ENCODE measurements at places on chromosomes 11 and 22. TPM values are rescaled to one million over a fixed set of nuclear protein-coding genes. Genes with fewer than 3 reads are reported as not detected.

GRCh38 chr11:101765932-101766331, 148.9 kb upstream of the CEP126 start:
- no peak for DNase-seq

DNA sequence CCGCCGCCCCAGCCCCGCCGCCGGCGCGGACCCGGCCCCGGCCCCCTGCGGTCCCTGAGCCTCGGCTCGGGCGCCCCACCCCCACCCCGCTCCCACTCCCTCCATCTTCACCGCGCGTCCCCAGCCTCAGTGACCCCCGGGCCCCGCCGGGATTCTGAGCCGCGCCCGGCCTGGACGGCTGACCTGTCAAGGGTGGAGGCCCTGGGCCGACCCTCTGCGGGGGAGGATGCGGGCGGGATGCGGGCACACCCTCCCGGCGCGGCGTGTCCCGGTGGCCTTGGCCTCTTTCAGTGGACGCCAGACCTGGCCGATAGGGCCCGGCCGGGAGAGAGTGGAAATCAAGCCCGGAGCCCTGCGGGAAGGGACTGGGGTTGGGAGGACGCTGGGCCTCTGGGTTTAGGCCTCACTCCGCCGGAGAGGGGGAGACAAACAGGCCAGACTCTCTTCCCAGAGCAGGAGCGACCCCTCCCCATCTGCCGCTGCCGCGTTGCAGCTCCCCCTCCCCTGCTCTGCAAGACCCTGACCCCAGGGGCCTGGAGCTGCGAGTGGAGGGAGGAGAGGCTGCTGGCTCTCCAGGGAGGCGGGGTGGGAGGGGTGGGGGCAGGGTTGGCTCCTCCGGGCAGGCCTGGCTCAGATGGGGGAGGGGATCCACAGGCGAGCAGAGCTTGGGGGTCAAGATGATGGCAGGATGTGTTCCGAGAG, 525 bp downstream of the MAPK8IP2 start:
- no peak for DNase-seq

DNA sequence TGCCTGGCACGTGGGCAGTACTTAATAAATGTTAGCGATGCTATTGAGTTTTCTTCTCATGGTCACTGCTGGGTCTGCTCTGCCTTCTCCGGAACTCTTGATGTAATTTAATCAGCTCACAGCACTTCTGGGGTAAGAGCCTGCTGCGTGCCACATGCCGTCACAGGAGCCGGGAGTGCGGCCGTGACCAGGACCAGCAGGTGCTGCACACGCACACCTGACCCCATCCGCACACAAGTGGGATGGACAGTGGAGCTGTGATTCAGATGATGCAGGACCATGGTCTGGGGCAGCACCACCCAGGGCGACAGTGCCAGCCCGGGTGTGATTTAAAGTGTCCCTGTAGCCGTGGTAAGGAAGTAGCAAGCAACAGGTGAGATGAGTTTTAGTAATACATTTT, 61.2 kb downstream of the TBC1D22A start:
- no peak for DNase-seq

GRCh38 chr11:88596786-88597185, 259.2 kb upstream of the CTSC start:
- DNase-seq: no peak

DNA sequence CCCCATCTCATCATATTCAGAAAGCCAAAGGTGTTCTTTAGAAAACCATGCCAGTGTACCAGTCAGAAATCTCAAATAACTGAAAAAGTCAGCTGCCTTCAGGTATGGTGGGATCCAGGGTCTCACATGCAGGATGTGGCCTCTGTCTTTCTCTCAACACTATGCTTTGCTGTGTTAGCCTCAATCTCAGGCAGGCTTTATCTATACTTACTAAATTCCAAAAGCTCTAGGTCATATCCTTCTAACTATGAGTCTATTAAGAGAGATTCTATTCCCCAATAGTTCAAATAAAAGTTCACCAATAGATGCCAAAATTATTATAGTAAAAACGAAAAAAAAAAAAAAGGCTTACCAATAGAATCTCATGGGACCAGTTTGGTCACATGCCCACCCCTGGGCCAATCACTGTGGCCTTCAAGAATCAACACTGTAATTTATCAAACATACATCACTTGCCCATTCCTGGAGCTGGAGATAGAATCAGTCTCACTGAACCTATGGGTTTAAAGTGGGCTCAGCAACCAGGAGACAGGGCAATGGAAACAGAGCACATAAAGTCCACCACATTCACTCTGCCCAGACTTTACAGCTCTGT, 38.0 kb upstream of the APLNR start:
- DNase-seq: peak; percentile 62

GRCh38 chr11:64772303-64773018, 5.9 kb downstream of the SF1 start:
- DNase-seq: no peak

Gene UBQLNL
- total RNA-seq: 0.36 TPM

Gene KDM4E
- not detected for total RNA-seq

GRCh38 chr22:19240813-19241592, 50.5 kb downstream of the CLTCL1 start:
- no peak for DNase-seq

Gene MAPK8IP1
- 8.1 TPM for total RNA-seq

DNA sequence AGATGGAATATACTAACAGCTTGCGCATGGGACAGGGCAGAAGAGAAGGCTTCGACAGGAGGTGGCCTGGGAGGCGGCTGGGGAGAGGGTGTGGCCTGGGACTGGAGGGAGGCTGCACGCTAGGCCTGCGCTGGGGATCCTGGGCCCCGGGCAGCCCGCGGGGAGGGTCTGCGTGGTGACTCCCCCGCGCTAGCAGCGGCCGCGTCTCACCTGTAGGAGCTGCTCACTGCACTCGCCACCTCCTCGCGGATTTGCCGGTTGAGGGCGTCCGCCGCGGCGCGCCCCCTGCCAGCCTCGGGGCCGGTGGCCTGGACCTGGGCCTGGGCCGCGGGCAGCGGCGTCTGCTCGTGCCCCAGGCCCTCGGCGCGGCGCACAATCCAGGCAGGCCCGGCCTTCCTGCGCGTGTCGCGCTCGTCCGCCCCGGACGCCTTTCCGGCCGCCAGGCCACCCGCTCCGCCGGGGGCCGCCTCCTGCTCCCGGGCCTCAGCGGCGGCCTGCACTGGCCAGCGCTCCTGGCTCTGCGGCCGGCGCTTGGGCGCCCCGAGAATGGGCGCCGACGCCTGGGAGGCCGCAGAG, 1.5 kb downstream of the MAP6 start:
- no peak for DNase-seq

Gene ACAD8
- 15.2 TPM for total RNA-seq

Gene TMPRSS13
- not detected for total RNA-seq

DNA sequence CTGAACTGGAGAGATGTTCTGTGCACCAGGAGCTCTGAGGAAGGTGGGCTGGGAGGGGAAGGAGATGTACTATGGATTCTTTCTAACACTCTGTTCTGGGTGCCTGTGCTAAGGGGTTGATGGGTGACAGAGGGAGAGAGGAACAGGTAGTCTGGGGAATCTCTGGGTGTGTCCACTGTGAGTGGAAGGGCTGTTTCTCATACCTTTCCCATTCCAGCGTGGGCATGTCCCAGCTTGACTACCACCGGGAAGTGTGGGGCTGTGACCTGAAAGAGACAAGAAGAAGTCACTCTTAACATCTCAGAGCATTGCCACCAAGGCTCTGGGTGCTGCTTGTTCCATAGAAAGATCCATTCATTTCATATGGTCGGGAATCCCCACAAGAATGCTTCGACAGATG, 121.9 kb downstream of the FBXO7 start:
- DNase-seq: no peak

GRCh38 chr22:27846910-27847309, 45.4 kb upstream of the MN1 start:
- no peak for DNase-seq

- no peak for DNase-seq
Measured at GRCh38 chr11:88508418-88508758, 170.9 kb upstream of the CTSC start.

Gene NAALAD2
- 7.9 TPM for total RNA-seq

Gene EIF1AD
- 26.4 TPM for total RNA-seq

DNA sequence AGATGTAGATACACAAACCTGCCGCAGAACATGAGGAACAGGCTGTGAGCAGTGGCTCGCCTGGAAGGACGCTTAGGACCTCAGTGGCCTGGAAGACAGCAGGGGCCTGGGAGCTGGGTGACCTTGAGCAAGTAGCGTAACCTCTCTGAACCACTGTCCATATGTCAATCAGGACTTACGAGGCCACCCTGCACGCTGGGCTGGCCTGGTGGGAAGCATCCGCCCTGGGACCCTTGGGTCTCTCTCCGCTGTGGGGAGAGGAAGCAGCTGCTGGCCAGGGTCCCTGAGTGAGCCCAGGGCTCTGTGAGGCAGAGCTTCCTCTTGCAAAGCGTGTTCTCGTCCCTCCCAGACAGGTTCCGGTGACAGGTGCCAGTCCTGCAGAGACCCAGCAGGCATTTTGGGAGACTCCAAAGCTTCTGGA, 14.0 kb upstream of the EHD1 start:
- DNase-seq: no peak

Gene OR4A16
- not detected for total RNA-seq

Gene SCUBE2
- total RNA-seq: 1.1 TPM

GRCh38 chr11:6650980-6651379, 4.6 kb downstream of the DCHS1 start:
- peak; percentile 37 for DNase-seq

DNA sequence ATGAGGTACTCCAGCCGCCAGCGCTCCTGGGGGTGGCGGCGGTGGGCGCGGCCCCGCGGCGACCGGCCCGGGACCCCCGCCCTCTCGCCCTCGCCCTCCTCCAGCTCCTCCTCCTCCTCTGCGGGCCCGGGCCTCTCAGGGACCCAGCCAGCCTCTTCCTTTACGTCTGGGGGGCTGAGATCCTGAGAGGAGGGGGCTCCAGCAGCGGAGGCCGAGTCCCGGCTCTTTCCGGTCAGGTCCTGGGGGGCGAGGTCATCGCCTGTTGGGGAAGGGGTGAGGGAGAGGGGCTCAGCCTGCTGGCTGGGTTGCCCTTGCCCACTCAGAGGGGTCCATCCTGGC, 4.3 kb downstream of the ZFTA start:
- no peak for DNase-seq

GRCh38 chr11:124728134-124728533, 11.6 kb upstream of the NRGN start:
- no peak for DNase-seq

GRCh38 chr11:76329983-76330382, 50.9 kb downstream of the THAP12 start:
- DNase-seq: no peak

GRCh38 chr22:41526226-41526829, 17.9 kb downstream of the POLR3H start:
- DNase-seq: no peak

Measured in fibroblast of the aortic adventitia (primary cell).